Activated B cell treated with CpG ODN at 0.5 μM for 24 hours (primary cell): ENCODE measurements at places on chromosomes 6 and 20. TPM values are rescaled to one million over a fixed set of nuclear protein-coding genes. Genes with fewer than 3 reads are reported as not detected.

- peaks cover 4% of the 10 kb centered on the region for H3K27me3 ChIP-seq
- no peak overlapping the region for H3K27ac ChIP-seq
- no peak overlapping the region for H3K4me3 ChIP-seq
- no peaks in the 10 kb centered on the region for H3K36me3 ChIP-seq
- DNase-seq = no peak
- H3K4me1 ChIP-seq = no peaks in the 10 kb centered on the region
These were observed 57.4 kb downstream of the SLC24A3 start for GRCh38 chr20:19269737-19270340.

DNA sequence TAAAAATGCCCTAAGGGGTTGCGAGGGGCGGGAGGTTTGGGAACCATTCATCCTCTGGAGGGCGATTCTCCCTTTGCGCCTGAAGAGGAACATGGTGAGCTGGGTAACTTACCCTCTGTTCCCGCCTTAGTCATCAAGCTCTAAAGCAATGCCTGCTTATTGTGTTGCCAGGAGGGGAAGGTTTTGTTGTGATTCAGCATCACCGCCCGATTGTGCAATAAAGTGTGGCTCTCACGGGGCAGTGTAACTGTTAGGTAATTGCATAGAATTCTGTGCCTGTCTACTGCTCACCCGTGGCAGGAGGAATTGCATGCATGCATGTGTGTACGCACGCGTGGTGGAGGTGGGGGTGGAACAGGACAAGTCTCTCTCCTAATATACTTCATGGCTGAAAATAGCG, 95.5 kb upstream of the AGPAT4 start:
- no peaks in the 10 kb centered on the region for H3K27me3 ChIP-seq
- no peaks in the 10 kb centered on the region for H3K4me1 ChIP-seq
- no peak for DNase-seq
- no peaks in the 10 kb centered on the region for H3K36me3 ChIP-seq
- H3K27ac ChIP-seq = no peak overlapping the region

GRCh38 chr6:73328790-73329189, 25.3 kb downstream of the DPPA5 start:
- H3K27ac ChIP-seq = no peak overlapping the region
- peaks cover 2% of the 10 kb centered on the region for H3K4me1 ChIP-seq
- no peaks in the 10 kb centered on the region for H3K36me3 ChIP-seq
- H3K27me3 ChIP-seq = peaks cover 26% of the 10 kb centered on the region

ZNF341 gene
- 9.2 and 10.1 TPM in 2 replicates for total RNA-seq

DNA sequence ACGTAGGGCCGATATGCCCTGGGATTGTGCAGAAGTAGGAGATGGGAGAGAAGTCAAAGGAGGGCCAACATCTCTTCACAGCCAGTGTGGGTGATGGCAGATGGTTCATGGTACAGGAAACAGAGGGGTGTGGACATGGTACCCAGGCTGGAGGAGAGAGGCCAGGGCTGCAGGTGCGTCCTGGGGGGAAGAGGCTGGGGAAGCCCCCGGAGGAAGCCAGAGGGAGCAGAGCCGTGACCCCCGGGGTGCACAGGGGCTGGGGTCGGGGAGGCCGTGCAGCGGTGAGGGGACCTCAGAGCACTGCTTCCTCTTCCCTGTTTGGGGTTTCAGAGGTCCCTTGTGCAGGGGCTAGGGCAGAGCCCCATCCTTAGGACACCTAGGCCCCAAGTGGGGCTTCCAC, 11.2 kb upstream of the ZBTB46 start:
- DNase-seq = no peak
- peaks cover 19% of the 10 kb centered on the region for H3K27me3 ChIP-seq
- H3K27ac ChIP-seq = no peak overlapping the region
- H3K36me3 ChIP-seq = no peaks in the 10 kb centered on the region

DNA sequence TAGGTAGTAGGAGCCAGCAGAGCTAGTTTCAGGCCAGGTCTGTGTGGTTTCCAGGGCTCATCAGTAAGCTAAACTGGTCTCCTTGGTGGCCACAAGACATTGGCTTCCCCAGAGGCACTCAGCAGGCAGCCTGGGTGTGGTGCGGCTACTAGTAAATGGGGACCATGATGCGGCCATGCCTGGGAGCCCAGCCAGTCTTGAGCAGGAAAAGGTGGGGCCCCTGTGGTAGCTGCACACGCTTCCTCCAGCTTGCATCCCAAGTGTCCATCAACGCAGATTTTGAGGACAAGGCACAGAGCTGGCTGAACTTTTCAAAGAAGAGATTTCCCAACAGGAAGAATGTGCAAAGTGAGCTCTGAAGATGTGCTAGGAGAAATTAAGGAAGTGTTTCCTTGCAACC, 107.4 kb upstream of the NAA20 start:
- H3K4me1 ChIP-seq = peaks cover 29% of the 10 kb centered on the region
- H3K27me3 ChIP-seq = no peaks in the 10 kb centered on the region
- H3K36me3 ChIP-seq = no peaks in the 10 kb centered on the region
- DNase-seq = no peak
- no peak overlapping the region for H3K4me3 ChIP-seq
- H3K27ac ChIP-seq = no peak overlapping the region

- H3K27me3 ChIP-seq = no peaks in the 10 kb centered on the region
- H3K4me1 ChIP-seq = no peaks in the 10 kb centered on the region
- H3K27ac ChIP-seq = no peak overlapping the region
These were observed 517.5 kb downstream of the TFAP2B start for GRCh38 chr6:51336185-51336584.

DNA sequence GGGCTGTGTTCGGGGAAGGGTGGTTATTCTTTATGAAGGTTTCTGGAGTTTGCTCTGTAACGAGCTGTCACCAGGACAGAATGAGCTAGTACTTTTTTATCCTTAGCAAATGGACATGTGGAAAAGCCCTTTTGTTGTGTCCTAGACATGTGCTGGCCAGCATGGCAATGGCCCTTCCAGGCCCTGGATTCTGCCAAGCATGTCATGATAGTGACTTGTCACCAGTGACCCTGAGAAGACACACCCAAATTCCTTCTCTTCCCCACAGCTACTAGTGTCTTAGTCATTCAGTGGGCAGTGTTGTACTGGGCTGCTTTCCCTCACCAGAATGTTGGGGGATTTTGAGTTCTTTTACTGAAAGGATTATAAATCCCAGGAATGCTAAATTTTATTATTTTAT, 74.0 kb upstream of the XRN2 start:
- H3K4me3 ChIP-seq = no peak overlapping the region
- H3K27ac ChIP-seq = no peak overlapping the region
- peaks cover 44% of the 10 kb centered on the region for H3K36me3 ChIP-seq
- peaks cover 7% of the 10 kb centered on the region for H3K4me1 ChIP-seq

DNA sequence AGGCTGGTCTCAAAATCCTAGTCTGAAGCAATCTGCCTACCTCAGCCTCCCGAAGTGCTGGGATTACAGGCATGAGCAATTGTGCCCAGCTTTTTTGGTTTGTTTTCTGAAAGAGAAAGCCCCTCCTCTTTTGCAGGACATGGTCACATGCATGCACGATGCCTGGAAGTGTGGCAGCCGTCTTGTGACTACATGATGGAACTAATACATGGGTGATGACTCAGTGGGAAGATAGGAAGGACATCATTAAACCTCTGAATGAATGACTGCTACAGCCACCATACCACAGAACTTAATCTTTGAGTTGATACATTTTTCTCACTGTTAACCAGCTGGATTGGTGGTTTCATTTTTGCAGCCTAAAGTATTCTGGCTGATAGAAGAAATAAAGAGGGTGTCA, 13.4 kb upstream of the CTNNBL1 start:
- H3K36me3 ChIP-seq = no peaks in the 10 kb centered on the region
- H3K4me3 ChIP-seq = no peak overlapping the region
- DNase-seq = no peak
- peaks cover 27% of the 10 kb centered on the region for H3K27me3 ChIP-seq
- no peak overlapping the region for H3K27ac ChIP-seq

DNA sequence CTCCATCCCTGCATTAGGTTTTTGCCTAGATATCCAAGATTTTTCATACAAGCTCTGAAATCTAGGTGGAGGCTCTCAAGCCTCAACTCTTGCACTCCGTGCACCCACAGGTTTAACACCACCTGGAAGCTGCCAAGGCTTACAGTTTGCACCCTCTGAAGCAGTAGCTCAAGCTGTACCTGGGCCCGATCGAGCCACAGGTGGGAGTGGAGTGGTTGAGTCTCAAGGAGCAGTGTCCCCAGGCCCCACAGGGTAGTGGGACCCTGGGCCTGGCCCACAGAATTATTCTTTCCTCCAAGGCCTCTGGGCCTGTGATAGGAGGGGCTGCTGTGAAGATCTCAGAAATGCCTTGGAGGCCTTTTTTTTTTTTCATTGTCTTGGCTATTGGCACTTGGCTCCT, 973.5 kb upstream of the MAP3K7 start:
- no peak overlapping the region for H3K27ac ChIP-seq
- H3K4me3 ChIP-seq = no peak overlapping the region
- no peaks in the 10 kb centered on the region for H3K4me1 ChIP-seq
- H3K36me3 ChIP-seq = no peaks in the 10 kb centered on the region
- no peaks in the 10 kb centered on the region for H3K27me3 ChIP-seq

- H3K27ac ChIP-seq = no peak overlapping the region
- H3K4me1 ChIP-seq = no peaks in the 10 kb centered on the region
- DNase-seq = no peak
- H3K36me3 ChIP-seq = no peaks in the 10 kb centered on the region
- peaks cover 20% of the 10 kb centered on the region for H3K27me3 ChIP-seq
- no peak overlapping the region for H3K4me3 ChIP-seq
These were observed 67.0 kb upstream of the FRMD1 start for GRCh38 chr6:168145747-168146596.

- no peaks in the 10 kb centered on the region for H3K36me3 ChIP-seq
- no peaks in the 10 kb centered on the region for H3K27me3 ChIP-seq
- H3K4me3 ChIP-seq = no peak overlapping the region
- no peak overlapping the region for H3K27ac ChIP-seq
- DNase-seq = no peak
These were observed 519.5 kb upstream of the PTCHD4 start for GRCh38 chr6:48630511-48630910.

DNA sequence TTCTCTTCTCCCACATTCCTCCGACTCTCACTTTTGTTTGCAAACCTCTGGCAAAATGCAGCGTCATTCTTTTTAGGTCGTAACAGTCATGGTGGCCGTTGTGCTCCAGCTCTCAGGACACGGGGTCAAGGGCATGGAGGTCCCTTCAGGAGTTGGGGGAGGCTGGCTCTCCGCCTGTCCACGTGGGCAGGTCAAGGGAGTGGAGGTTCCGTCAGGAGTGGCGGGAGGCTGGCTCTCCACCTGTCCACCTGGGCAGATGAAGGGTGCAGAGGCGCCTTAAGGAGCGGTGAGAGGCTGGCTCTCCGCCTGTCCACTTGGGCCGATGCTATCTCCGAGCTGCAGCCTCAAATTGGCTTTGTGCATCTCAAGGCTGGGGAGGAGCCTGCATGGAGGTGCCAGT, 98.0 kb downstream of the ERMARD start:
- H3K4me1 ChIP-seq = no peaks in the 10 kb centered on the region
- H3K36me3 ChIP-seq = no peaks in the 10 kb centered on the region
- peak; percentile 4 for DNase-seq
- no peak overlapping the region for H3K27ac ChIP-seq

C20orf204 gene
- 1.6 and 2.2 TPM in 2 replicates for total RNA-seq

DNA sequence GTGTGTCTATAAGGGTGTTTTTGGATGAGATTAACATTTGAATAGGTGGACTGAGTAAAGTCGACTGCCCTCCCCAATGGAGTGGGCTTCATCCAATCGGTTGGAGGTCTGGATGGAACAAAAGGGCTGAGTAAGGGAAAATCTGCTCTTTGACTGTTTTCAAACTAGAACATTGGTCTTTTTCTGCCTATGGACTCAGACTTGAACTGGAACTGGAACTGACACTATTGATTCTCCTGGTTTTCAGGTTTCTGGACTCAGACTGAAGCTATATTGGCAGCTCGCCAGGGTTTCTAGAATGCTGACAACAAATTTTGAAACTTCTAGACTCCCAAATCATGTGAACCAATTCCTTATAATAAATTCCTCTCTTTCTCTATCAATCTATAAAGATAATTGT, 498.9 kb upstream of the EPHA7 start:
- H3K4me1 ChIP-seq = no peaks in the 10 kb centered on the region
- H3K4me3 ChIP-seq = no peak overlapping the region
- DNase-seq = no peak
- no peak overlapping the region for H3K27ac ChIP-seq
- no peaks in the 10 kb centered on the region for H3K36me3 ChIP-seq

DNA sequence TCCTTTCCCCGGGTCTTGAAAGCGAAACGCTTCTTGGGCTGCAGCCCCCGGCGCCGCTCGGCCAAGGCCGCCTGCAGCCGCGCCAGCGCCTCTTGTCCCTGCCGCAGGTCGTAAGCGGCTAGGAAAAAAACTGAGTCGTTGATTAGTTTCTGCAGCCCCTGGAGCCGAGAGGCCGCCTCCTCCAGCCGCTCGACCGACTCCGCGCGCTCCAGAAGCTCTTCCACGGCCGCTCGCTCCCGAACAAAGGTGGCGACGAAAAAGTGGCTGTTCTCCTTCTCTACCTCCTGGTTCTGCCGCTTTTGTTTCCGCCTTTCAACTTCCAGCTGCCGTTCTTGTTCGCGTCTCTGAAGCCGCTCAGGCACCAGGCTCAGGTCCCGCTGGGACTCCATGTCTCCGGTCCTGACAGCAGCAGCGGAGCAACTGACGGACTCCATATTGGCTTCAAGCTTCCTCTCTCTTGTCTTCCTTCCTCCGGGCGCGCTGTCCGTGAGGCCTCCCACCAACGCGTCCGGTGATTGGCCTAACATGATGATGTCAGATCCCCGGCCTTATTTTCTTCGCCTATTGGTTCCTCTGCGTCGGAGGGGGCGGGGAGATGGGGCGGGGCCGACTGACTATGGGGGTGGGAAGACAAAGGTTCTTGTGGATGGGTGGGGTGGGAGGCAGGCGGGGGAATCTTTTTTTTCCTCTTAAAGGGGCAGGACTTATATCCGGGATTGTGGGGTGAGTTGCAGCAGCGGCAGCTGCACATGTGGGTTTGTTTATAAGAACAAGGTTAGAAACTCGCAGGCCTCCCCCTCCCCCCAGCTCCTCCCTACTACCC, at the start of gene TBCC:
TBCC (minus strand) TSS at position 464 of the 823 bp plus-strand sequence; CDS start at position 434, 30 bp downstream.
- H3K36me3 ChIP-seq = peaks cover 12% of the 10 kb centered on the region
- peak; percentile 72 for DNase-seq
- no peaks in the 10 kb centered on the region for H3K27me3 ChIP-seq
- peak within 1 kb of the TSS; percentile 100 for H3K4me3 ChIP-seq

FAM162B gene
- not detected in 2 replicates for total RNA-seq

DNA sequence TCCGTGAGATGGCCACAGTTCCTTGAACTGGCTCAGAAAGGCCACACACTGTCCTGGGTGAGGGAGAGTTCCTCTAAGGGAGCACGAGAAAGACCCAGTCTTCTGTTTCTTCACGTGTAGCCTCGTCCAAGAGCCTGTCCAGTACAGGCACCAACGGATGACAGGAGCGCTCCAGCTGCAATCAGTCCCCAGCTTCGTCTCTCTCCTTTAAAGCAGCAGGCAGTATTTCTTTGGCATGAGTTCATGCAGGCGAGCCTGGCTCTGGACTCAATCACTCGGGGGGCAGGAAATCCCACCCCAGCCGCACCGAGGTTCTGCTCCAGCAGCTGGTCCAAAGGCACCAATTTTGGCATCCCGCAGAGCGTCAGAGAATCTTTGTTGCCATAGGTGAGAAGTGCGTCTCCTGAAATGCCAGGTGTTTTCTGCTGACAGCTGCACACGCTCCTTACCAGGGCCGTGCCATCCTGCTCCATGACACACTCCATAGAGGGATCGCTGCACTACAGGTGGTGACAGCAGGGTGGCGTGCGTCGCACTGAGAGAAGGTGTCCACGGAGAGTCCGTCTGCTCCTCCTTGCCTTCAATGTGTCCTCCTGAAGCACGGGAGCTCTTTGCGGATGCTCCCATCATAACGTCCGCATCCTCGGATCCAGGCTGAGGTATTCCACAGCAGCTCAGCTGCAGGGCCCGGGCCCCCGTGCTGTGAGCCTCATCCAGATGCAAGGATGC, 59.6 kb upstream of the AFDN start:
- H3K36me3 ChIP-seq = no peaks in the 10 kb centered on the region
- no peak for DNase-seq
- no peak overlapping the region for H3K4me3 ChIP-seq
- H3K4me1 ChIP-seq = no peaks in the 10 kb centered on the region
- H3K27ac ChIP-seq = no peak overlapping the region
- peaks cover 7% of the 10 kb centered on the region for H3K27me3 ChIP-seq

LY6G6C gene
- not detected in 2 replicates for total RNA-seq

CST4 gene
- not detected in 2 replicates for total RNA-seq
